NCI-H1417 (cell line): ENCODE measurements at places on chromosomes 6 and 20.

DNA sequence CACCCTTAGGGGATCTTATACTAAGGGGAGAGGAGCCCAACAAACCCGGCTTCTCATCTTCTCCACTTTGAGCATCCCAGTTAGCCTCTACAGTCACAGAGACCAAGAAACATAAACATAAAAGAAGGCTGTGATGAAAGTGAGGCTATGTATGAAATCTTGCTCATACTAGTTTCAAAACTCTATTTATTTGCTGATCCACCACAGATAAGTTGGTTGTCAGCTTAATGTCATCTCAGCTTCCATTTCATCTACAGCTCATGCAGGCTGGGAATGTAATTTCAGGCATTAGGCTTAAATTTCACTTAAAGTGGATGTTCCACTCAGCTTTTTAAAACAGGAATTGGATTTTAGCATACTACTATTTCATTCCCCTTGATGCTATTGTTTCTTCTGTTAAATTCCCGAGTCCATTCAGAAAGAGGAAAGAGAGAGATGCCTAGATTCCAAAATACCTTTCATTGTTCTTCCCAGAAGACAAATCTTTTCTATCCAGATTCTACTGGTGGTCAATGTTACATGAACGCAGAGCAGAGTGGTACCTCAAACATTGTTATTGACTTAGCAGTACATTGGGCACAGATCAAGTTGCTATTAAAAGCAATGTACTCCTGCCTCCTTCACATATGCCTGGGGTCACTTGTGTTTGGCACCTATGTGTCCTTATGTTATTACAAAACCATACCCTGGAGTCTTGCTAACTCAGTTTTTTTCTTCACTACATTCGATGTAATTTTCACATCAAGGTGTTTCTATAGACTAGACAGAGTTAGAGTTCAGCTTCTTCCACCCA is 149.0 kb downstream of the HACE1 start:
- no peak for DNase-seq

DNA sequence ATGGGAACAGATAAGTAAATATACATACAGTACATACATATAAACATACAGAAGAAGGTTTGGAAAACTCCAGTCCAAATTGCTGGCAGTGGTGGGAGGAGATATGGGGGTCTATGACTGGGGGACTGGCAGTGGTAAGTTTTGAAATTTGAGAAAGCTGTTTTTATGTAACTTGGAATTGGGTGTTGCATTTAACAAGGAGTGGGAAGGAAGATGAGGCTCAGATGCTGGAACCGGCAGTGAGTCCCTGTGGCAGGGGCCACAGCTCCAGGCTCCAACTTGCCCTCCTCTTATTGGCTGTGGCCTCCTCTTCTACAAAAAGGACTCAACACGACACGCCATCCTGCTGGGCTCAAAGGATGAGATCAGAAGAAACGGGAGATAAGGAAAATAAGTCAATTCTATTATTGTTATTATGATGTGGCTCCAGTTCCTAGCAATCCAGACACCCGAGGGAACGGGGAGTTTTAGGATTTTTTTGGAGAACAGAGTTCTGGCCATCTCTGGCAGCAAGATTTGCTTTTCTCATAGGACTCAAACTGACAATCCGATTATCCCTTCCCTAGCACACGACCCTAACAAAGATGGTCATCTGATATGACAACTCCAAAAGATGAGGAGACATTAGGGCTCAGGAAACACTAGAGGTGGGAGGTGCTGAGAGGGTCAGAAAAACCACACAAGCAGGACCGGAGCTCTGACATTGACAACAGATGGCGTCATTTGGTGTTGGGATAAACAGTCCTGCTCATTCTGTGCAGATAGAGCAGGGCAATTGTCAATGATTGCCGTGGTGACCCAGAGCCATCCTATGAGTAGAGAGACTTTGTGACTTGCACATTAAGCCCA is 6.0 kb upstream of the TGM2 start:
- no peak for DNase-seq

- no peak for DNase-seq
These were observed 125.2 kb upstream of the PMEPA1 start for GRCh38 chr20:57835074-57835452.

GRCh38 chr20:2890742-2891141 is 17.5 kb downstream of the PTPRA start:
- no peak for DNase-seq

DNA sequence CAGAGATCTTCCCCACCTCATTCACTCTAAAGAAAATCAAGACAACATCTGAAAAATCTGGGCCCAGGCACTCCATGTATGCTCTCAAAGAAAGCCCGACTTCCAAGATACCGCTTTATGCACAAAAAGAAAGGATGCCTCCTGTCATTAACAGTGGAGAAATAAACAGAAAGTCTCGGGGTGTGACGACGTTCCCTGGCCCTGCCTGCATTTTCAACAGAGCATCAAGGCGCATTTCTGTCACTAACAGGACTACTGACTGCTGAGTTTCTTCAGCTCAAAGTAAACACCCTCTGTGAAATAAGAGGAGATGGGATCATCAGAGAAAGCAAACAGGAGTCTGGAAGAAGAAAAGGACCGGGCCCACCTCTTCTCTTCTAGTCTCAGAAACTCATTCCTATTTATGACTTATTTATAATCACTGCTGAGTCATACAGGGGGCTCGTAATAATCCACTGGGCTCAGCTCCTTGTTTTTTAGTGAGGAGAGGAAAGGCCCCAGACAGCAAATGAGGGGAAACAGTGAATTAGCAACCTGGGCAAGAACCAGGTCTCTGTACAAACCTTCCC is 99.7 kb downstream of the ZMYND8 start:
- no peak for DNase-seq

DNA sequence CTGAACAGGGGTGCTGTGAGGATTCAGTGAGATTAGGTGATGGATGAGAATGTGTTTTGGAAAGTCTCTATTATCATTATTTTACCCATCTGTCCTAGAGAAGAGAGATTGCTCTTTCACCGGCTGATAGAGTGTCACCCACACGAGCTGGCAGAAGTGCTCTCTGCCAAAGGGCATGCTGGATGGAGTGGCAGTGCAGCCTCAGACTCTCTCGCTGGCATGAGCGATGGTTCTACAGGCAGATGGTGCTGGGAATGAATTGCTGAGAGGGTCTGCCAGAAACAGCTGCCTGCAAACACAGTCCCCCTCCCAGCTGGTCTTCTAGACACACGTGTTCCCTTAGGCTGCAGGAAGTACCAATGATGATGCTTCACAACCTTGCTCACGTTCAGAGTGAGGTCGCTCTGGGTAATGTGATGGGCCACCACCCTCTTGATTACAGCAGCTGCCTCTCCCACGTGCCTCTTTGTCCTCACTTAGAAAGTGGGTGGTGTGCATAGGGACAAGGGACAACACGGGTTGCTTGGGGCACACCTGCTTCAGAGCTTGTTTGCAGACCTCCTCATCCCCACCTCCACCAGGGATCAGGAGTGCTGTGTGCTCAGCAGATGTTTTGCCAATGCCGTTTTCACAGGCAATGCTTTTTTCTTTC is 84.7 kb downstream of the FOXA2 start:
- no peak for DNase-seq

GRCh38 chr6:145963216-145964068 is 716 bp downstream of the SHPRH start:
- no peak for DNase-seq

- peak; percentile 91 for DNase-seq
These were observed 154.4 kb upstream of the STMND1 start for GRCh38 chr6:16947375-16948015.

- DNase-seq = no peak
These were observed 23.0 kb downstream of the CEBPB start for GRCh38 chr20:50213531-50214106.

DNA sequence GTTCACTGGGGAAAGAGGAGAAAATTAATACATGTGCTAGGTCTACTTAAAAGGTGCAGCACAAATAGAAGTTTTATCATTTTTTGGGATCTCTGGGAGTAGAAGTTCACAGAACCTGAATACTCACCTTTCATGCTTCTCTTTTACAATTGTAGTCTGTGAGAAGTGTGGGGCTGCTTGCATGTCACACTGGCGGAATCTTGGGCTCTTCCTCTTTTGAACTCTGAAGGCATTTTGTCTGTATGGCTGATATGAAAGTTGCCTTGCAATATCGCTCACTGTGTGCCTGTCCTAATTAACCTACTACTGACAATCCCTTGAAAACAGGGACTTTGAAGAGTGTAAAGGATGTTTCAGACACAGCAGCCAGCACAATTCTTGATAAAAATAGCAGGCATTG is 65.9 kb upstream of the CLDN20 start:
- DNase-seq = no peak

DNA sequence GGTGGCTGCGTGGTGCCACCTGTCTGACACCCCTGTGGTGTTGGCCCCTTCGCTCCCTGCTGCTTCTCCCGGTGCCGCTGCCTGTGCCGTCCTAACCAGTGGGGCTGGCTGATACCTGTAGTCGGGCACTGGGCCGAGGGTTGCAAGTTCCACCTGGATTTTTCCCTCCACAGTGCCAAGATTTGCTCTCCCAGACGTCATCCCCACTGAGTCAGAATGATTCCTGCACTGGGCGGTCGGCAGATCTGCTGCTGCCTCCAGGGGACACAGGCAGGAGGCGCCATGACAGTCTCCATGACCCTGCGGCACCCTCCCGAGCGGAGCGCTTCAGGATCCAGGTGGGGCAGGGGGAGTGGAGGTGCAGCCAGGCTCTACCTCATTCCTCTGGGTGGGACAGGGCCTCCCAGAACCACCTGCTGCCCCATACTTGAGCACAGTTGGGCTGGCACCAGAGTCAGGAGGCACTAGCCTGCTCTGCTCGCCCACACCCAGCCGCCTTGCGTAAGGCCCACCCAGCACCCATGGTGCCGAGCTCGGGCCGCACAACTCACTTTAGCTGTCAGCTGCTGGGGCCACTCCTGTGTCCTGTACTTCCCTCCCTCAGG is 60.2 kb downstream of the TCP11 start:
- DNase-seq = no peak

- no peak for DNase-seq
These were observed 97.3 kb upstream of the FOXA2 start for GRCh38 chr20:22681591-22682248.

GRCh38 chr20:12166053-12166717 is 248.5 kb downstream of the BTBD3 start:
- no peak for DNase-seq

- DNase-seq = no peak
These were observed 43.6 kb upstream of the ASCC3 start for GRCh38 chr6:100924534-100925227.

- DNase-seq = no peak
These were observed 2.9 kb downstream of the TMEM30A start for GRCh38 chr6:75281653-75282052.

- no peak for DNase-seq
These were observed 233.6 kb downstream of the KCNQ5 start for GRCh38 chr6:72855471-72855870.
